AG10803 (cell line): ENCODE measurements at places on chromosomes 12 and 14.

DNA sequence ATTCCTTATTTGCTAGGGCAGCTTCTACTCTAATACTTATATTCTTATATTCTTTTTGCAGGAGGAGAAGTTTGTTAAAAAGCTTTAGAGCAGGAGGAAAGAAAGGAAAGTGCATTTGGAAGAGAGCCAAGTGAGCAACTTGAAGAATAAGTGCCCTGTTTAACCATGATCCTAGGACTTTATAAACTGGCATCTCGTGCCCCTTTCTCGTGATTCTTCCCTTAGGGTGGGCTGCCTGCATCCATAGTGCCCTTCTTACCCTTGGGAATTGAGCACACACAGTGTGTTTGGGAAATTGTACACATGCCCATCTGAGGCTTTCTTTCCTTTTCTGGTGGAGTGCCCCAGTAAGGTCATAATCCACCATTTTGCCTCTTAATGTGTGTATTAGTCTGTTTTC, 141.9 kb downstream of the NUBPL start:
- DNase-seq = no peak

GRCh38 chr12:19397534-19397933, 41.8 kb upstream of the AEBP2 start:
- no peak for DNase-seq

DNA sequence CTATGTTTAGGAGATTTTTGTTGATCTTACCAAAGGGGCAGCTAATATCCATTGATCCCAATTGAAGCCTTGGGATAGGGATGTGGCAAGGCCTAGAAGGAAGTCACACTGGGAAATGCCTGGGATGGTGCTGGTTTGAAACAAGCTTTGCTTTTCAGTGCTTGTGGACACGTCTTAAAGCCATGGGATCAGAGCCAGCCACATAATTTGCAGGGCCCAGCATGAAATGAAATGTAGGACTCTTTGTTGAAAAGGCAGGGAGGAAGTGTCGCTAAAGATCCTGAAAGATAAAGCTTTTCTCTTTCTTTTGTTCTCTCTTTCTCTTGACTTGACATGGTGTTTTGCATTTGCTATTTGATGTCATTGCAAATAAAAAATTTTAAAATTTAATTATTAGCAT, 5.0 kb downstream of the TTC9 start:
- DNase-seq = no peak

GRCh38 chr14:24943024-24943423, 106.9 kb downstream of the STXBP6 start:
- peak; percentile 89 for DNase-seq

DNA sequence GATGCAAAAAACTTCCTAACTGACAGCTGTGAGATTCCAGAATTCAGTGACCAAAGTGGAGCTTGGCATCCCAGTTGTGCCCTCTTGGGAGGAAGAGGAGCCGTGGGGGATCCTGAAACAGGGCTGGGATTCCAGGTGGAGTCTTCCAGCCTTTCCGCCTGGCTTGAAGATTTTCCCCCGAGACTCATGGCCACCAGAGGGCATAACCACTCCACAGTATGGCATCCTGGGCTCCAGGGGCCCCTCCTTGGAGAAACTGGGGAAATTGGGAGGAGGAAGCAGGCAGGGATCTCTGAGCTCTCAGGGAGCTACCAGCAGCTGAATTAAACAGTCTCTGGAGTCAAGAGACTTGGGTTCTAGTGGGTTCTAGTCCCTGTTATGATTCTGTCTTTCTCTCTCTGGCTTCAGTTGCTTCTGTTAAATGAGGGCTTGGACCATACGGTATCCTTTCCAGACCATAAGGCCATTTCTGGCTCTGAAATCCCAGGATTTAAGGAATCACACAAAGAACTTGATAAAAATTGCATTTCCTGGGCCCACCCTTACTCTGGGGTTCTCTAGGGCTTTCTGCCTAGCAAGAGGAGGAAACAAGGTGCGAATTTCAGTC, 2.6 kb upstream of the TAMALIN start:
- DNase-seq = peak; percentile 56

DNA sequence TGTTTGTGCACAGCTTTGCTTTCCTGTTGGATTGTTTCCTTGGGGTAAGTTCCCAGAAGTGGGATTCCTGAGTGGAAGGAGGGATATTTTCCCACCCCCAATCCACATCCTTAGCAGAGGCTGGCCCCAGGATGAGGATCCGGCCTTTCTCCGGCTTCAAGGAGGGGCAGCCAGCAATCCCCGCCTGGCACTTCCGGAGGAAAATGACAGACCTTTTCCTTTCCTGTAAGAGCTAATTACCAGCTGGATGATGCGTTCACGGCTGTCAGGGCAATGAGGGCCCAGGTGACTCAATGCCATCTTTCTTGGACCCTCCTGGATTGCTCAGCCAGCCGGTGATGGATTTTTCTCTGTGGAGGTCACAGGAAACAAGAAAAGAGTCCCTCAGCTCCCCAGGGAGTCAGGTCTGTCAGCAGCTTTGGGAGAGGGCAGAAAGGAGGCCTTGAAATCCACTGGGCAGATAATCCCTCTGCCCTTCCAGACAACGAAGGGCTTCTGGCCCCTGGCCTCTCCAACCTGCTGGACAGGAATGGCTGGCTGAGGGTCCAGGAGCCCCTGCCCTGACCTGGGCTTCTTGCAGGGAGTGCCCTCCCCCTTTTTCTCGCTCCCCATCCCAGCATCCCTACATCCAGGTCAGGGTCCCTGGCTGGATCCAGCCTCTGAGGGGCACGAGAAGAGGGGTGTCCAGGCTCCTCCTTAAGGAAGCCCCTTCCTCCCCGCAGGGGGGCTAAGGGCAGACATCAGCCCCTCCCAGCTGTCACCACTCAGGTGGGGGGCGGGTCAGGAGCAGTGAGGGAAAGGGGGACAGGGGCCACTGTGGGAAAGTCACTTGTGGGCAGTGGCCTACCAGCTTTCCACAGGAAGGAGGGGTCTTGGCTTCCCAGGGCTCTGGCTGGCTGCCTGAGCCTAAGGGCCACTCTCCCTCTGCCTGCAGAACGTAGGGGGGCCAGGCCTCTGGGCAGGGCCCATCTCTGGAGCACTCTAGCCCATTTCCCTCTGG, 16.1 kb upstream of the CCDC85C start:
- DNase-seq = peak; percentile 53

DNA sequence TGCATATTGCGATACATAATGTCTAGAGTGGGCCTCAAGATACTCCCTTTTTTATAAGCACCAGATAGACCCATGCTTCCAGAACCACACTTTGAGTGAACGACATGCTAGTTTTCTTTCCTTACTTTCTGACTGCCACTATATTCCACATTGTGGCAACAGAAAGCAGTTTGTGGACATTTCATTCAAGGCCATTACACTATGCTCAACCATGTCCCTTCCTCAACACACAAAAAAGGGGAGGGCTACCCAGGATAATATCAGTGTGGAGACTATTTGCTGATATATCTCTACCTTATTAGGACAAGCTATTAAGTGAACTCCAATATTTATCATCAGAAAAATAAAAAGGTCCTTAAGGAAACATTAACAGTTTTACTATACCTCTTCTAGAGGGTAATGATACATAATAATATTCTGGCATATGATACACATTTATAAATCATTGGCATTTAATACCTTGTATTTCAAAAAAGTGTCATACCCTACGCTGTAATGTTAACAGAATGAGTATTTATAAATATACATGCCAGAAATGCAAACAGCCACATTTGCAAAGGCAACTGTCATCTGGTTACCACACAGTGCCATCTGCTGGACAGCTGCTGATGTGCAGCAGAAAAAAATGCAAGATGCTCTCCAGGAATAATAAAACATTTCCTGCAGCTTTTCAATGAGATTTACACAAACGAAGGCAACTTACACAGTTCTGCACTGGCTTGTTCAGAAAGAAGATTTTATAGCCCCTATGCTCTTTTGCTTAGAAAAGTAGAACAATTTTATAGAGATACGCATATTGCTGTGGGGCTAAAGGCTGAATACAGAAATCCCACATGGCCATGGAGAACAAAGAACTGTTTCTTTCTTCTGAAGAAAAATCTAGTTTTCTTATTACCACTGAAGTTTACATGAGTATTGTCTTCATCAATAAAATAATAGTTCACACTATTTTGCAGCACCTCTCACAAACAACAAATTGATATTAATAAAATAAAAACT, 182.2 kb upstream of the GRIP1 start:
- peak; percentile 52 for DNase-seq

DNA sequence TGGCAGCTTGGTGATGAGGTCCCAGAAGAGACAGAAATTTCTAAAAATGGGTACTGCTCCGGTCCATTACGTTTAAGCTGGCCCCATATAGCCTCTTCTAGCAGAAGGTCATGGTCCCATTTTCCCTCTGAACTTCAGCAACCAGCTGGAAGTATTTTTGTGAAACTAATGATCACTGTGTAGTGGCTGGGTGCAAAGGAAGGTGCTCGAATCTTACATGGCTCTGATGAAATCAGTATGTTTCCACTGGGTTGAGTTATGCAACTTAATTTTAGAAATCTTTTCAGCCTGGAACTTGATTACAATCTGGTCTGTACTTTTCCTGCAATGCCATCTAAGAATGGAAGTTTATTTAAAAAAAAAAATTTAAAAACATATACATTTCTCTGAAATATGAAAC, 228.5 kb downstream of the FOXN3 start:
- no peak for DNase-seq

DNA sequence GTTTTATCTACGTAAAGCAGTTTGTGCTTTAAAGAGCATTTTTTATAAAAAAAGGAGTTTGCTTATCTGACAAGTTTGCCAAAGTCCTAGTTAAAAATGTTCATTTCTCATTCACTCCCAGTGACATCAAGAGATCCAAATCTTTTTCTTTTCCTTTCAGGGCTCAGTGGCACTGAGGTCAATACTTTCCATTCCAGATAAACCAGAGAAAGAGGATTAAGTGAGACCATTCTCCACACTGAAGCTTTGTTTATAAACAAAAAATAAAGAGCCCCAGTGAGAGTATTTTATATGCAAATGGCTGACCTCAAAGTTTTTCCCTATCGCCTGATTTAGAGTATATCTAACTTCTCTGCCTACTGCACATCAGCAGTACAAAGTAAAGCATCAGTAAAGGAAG, 199.8 kb downstream of the ALG10B start:
- DNase-seq = no peak

DNA sequence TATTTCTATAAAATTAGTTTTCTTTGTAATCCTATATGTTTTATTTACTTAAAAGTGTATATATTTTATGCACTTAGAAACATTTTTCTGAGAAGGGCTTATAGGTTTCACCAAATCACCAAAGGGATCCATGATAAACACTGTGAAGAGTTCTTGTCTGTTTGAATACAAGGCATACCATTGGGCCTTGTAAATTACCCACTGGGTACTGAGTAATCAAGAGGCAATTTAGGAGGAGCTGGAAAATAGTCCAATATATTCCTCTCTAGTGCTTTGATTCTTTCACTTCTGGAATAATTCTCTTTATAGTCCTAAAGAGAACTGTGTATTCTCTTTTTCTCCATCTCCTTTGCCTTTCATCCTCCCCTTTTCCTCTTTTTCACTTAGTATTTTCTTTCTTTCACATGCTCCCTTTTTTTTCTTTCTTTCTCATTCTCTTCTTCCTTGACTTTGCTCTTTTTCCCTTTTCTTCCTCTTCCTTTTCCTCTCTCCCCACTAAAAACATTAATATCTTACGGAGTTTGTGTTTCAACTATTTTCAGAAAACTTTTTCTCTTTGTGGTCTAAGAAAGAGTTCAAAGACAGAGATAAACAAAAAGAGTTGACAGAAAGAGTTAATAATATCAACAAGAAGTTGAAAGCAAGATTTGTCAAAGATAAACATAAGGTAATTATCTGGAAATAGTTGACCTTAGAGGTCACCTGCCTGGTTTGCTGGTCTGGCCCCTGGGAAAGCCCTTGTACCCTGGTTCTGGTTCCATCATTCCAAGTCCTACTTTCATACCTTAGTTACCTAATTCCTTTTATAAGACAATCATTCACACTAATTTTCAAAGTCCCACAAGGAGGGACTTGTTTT, 435.3 kb downstream of the RAD51B start:
- no peak for DNase-seq

GRCh38 chr14:76708771-76709170, 52.5 kb upstream of the VASH1 start:
- DNase-seq = no peak

- no peak for DNase-seq
These were observed 626 bp downstream of the LHX5 start for GRCh38 chr12:113470871-113471618.

DNA sequence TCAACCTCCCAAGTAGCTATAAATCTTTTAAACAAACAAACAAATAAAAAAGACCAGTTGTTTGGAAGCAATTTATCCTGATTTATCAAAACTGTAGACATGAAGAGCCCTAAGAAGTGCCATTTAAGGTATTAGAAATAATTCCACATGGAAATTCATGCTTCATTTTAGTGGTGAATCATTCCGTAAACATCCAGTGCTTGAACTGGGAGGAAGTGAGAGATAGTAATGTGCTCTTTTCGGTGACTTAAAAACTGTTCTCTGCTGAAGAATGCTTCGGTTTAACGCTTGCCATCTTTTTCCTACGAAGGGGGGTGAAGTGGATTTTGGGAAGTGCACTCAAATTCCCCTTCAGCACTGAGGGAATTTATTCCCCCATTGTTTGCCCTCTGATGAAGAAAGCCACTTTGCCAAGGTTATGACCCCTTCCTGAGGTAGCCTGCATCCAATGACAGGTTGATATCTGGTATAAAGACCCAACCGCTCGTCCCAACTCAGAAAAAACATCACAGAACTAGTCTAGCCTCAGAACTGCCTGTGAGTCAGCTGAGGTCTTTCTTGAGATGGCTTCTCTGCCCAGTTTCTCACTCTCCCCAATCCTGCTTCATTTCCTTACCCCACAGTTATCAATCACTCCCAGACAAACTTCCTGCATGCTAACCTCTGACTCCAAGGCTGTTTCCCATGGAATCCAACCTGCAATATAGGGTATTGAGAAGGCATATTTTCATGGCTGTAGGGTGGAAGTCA, 244.1 kb downstream of the AEBP2 start:
- DNase-seq = peak; percentile 46

DNA sequence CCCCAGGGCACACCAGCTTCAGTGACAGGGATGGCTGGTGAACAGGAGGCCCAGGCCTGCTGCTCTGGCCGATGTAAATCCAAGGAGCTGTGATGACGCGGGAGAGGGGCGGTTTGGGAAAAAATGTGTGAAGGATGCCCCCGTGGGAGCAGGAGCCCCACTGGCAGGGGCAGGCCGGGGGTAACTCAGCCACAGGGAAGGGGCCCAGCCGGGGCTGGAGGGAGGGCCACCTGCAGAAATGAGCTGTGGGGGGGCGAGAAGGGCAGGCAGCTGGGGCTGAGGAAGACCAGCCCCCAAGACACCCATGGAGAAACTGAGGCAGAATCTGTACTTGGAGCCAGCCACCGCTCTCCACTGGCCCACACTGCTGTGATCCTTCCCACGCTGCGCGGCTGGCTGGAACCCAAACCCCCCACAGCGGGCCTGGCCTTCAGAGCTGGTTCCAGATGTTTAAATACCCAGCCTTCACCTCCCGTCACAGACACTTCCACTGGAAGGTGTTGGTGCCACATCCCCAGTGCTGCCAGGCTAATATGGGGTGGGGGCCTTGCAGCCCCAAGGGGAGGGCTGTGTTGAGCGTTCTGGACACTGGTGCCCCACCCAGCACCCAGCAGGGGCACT, 28.5 kb upstream of the ANKRD9 start:
- DNase-seq = no peak

GRCh38 chr12:11822081-11822834, 172.8 kb downstream of the ETV6 start:
- peak; percentile 49 for DNase-seq
